ENCODE measurements at places on chromosomes 7 and 10.

DNA sequence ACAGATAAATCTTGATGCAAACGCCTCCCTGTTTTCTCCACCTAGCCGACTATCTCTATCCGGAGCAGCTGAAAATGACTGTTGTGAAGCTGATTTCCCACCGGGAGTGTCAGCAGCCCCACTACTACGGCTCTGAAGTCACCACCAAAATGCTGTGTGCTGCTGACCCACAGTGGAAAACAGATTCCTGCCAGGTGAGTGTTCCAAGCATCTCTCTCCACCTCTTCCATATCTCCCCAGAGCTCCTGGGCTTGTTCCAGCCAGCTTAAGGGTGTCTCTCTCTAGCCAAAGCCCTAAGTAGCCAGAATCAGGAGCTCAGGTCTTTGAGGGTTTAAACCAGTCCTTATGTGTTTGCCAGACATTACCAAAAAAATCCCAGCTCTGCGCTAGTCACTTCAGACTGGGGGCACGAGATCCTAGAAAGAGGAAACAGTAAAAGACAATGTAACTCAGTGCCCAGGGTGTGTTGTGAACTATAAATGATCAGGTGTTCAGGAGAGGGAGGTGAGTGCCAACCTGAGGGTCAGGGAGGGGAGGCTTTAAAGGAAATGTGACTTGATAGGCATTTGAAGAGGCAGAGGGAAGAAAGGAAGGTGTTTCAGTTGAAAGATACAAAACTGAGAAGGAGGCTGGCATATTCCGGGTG is 4.4 kb downstream of the PLAU start:
- DNase-seq = no peak

- no peak for DNase-seq
These were observed 23.4 kb upstream of the ABCB4 start for GRCh38 chr7:87498893-87499292.

- no peak for DNase-seq
These were observed 42.9 kb upstream of the SYPL1 start for GRCh38 chr7:106155027-106155426.

- DNase-seq = no peak
These were observed 5.5 kb downstream of the RBM20 start for GRCh38 chr10:110649347-110650264.

DNA sequence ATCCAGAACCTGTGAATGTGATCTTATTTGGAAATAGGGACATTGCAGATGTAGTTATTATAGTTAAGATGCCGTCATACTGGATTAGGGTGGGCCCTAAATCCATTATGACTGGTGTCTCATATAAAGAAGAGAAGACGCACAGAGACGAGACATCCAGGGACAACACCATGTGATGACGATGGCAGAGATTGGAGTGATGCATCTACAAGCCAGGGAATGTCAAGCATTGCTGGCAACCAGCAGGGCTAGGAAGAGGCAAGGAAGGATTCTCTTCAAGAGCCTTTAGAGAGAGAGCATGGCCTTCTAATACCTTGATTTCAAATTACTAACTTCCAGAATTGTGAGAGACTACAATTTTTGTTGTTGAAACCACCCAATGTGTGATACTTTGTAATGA is 345.8 kb downstream of the PTEN start:
- no peak for DNase-seq

- DNase-seq = peak; percentile 42
These were observed 309.1 kb downstream of the MDFIC start for GRCh38 chr7:115230882-115231571.

DNA sequence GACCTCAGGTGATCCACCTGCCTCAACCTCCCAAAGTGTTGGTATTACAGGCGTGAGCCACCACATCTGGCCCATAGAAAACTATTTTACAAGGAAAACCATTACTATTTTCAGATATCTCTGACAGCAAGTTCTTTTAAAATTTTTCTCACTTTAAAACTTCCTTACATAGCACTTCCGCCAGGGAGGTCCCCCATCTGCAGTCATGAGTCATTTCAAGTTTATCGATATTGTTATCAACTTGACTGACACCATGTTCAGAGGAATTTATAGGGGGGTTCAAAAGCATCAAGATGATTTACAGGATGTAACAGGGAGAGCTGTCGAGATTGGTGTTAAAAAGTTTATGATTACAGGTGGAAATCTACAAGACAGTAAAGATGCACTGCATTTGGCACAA is 88.8 kb downstream of the NRBF2 start:
- no peak for DNase-seq

Data from NCI-H1436 (cell line).